RPMI7951 (cell line): ENCODE measurements at places on chromosomes 4 and X.
A peak's percentile ranks its signal among the peaks of the same experiment; 100 is the strongest.

DNA sequence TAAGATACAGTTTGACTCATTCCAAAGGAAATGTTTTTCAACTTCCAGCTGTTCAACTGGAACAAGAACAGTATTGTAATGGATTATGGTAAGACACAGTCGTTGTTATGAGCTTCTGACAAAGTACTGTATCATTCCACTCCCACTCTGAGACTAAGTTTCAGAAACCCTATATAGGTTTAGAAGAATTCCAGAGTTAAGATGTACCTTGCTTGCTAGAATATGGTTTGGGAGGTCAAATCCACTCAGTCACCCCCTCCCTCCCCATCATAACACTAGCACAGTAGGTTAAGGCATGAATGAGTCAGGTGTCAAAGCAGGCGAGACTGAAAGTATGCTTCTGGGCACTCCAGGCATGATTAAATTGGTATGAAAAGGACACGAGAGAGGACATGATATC lies 339.7 kb downstream of the DMD start:
- no peak for DNase-seq

- DNase-seq, result no peak
Measured at GRCh38 chr4:141912831-141913230, 276.4 kb downstream of the IL15 start.

DNA sequence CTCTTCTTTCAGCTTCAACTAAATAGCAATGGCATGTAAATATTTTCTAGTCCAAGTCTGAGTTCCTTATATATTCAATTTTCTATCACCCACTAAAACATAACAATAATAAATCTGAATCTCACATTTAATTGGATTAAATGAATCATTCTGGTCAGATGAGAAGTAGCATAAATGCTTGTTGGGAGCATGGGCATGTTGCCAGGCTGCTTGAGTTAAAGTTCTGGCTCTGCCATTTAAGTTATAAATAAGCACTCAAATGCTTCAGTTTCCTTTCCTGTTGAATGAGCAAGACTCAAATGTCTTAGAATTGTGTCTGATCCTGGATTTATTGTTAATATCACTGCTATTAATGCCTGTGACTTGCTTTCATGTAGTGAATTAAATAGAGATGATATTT lies 496.3 kb downstream of the STPG2 start:
- no peak for DNase-seq

DNA sequence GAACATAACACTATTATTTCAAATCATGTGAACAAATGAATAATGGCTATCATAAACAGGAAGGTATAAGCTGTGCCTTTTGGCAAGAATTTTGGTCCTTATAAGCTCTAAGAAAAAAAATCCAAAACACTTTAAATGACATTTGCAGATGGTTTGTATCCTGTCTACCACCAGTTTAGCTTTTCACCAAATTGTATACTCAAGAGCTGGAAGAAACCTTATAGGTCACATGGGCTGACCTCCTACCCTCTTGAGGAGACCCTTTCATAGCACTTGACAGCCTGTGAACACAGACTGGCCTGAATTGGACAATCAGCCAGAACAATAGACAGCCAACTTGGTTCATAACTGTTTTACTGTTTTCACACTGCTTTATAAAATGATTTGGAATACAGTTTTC lies 24.3 kb downstream of the USP26 start:
- DNase-seq, result no peak

DNA sequence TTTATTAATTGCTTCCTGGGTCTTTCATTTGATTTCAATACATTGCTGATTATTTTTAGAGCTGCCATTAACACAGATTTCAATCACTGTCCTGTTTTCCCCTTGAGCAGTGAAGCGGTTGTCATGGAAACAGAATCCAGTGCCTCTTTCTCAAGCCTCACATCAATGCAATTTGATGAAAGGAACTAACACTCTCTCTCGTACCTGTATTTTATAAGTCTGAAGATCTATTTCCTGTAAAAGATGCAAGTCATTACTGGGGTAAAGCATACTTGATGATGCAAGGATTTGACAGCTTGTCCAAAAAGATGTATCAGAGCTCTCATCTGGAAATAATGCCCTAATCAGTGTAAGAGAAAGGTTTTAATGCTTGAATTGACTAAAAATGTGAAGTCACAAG lies 17.9 kb upstream of the GASK1B start:
- no peak for DNase-seq

DNA sequence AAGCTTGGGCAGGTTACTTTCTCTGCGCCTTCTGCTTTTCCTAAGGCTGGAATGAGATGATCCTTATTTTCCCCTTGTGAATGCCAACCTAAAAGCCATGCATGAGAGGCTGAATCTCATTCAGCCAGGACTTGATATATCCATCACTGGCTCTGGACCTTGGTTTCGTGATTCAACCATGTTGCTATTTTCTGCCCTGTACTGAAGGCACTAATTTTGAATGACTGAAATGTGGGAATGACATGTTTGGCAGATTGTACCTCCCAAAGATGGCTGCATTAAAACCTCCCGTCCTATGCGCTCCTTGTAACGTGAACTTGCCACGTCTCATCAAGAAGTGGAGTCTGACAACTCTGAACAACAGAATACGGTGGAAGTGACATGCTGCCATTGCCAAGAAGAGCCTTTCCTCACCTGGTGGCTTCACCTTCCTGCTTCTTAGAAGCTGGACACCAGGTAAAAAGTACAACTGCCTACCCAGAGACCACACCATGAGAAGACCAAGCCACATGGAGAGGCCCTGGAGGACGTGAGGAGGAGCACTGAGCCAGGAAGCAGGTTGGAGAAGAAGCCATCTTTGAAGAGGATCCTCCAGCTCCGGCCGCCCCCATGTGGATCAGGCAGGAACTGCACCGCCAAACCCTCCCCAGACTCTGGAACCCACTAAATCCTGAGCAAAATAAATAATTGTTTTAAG lies 174.5 kb downstream of the NSUN7 start:
- peak; percentile 52 for DNase-seq

DNA sequence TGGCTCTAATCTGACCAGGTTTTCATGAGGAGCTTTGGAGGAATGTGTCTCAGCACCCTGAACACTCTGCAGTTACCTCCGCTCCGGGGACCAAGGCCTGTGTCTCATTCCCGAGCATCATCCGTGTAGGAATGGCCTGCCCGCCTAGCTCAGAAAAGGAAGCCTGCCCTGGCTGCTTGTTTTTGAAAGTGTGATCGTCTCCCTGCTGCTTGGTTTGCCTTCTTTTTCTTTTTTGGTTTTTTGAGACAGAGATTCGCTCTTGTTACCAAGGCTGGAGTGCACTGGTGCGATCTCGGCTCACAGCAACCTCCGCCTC lies 73.3 kb downstream of the CRLF2 start:
- DNase-seq, result no peak

DNA sequence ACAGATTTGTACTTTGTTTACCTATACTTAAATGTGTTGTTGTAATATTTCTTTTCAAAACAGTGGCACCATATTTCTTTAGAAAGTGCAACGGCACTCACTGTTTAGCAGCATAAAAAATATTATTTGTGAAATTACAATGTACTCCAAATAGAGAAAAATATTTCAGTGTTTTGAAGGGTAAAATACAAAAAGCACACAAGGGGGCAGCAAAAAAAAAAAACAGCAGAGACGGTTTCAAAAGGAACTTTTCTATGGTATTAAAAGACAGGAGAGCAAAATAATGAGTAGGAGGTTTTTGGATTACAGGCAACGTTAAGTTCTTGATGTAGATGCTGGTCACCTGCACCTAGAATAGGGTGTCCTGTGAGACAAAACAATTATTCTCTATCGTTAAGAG lies 2.0 kb downstream of the NUDT11 start:
- no peak for DNase-seq

DNA sequence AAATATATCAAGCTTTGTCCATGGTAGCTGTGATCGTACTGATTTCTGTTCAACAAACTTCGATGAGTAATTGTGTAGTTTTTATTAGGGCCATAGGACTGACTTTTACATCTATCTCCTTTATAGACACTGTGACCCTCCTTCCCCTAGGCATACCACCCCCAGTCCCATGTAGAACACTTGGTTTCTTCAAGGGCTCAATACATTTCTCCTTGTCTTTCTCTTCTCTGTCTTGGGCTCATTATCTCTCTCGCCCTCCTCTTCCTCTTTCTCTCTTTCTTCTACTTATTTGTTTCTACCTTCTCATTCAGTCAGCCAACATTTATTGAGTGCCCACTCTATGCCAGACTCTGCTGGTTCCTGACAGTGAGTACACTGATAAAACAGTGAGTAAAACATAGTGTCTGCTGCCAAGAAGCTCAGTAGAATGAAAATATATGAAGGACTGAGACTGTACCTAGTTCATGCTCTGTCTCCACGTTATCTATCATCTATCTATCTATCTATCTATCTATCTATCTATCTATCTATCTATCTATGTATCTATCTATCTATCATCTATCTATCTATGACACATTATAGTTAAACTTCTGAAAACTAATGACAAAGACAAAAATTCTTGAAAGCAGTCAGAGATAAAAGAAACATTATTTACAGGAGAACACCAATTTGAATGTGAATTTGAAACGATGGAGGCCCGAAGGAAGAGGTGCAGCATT lies 122.8 kb downstream of the RBMX2 start:
- no peak for DNase-seq

GRCh38 chrX:154396973-154397887 lies 947 bp upstream of the RPL10 start:
- DNase-seq, result peak; percentile 64

GRCh38 chrX:23435108-23435507 lies 100.5 kb downstream of the PTCHD1 start:
- DNase-seq, result peak; percentile 63

DNA sequence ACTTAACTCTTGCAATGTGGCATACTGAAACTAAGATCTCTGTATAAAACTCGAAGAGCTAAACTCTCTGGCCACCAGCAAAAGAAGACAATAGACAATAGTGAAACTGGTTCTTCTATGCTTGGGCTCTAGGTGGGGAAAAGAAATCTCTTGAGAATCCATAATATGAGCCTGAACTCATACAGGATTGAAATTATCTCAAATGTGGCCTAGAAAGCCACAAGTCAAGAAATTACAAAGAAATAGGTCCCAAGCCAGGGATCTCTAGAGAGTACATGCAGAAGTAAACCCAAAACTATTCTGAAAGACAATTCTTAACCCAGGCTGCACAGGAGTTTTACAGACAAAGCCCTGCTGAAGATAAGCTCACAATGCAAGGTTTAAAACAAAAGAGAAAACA lies 127.4 kb downstream of the ANAPC10 start:
- DNase-seq, result no peak

- no peak for DNase-seq
Measured at GRCh38 chr4:99855678-99856077, 38.5 kb downstream of the LAMTOR3 start.

GRCh38 chr4:117137145-117137544 lies 51.8 kb upstream of the TRAM1L1 start:
- DNase-seq, result peak; percentile 87

DNA sequence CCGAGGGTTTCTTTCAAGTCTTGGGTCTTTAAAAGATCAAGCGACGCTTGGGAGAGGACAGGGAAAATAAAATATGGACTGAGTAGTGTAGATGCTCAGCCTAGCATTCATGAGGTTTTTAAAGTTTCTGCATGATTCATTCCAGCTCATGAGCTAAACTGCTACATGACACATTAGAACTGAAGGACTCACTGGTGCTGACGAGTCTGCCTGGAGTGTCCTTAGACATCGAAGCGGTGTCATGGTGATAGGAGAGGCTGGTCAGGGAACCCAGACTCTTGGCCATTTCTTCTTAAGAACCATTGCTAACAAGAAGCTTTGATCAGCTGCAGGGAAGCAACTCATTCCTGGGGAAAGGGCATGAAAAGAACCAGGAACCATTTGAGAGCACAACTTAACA lies 158.6 kb downstream of the TRIML1 start:
- DNase-seq, result peak; percentile 9

DNA sequence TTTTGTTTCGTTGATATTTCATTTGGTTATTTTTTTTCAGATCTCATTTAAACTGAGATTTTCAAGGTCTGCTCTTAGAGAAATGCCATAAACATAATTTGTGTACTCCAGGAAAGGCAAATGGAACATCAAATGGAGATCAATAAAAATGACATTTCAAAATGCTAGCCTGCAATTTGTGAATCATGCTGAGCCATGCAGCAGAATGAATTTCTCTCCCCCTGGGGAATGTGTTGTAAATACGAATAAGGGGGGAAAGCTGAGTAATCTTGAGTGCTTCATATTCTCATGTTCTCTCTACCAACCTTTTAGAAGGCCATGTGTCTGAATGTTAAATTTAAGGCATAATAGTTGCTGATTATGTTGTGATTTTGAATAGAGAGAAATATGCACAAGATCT lies 7.8 kb downstream of the ZCCHC4 start:
- peak; percentile 31 for DNase-seq

- DNase-seq, result peak; percentile 78
Measured at GRCh38 chrX:19887911-19888879, 795 bp upstream of the SH3KBP1 start.

GRCh38 chr4:102685768-102686167 lies 75.0 kb downstream of the MANBA start:
- DNase-seq, result no peak

DNA sequence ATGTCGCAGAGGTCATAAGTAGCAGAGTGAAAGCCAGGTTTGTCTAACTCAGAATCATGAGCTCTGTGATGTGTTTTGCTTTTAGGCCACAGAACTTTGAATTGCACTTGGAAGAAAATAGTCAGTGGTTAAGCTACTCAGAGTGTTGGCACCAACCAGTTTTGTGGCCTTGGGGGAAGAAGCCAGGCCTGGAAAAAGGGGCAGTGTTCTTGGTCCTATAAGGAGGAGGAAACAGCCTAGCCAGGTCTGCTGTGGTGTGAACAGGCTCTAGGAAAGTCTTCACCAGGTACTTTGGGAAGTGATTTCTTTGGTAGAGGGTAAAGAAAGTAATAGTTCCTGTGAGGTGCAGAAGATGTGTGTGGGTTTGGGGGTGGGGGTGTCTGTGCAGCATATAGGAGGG lies 49.2 kb downstream of the FHIP1A start:
- no peak for DNase-seq

- peak; percentile 69 for DNase-seq
Measured at GRCh38 chr4:156475322-156475721, 496.3 kb downstream of the PDGFC start.

GRCh38 chr4:137621056-137621455 lies 88.8 kb upstream of the PCDH18 start:
- no peak for DNase-seq

DNA sequence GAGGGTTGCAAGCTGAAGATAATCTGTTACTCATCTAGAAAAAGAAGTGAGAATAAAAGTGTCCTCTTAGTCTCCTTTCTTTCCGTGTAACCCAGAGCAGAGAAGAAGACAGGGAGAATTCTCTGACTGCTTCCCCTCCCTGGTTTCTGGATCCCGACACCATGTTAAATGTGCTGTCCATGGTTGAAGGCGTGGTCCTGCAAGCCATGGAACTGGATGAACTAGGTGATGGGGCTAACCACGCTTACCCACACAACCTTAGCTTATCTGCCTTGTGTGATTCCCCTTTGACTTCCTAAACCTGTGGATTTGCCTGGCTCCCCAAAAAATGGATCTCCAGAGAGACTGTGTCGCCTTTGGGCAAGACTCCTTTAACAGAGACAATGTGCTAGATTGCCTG lies 907.6 kb downstream of the FSTL5 start:
- DNase-seq, result no peak

DNA sequence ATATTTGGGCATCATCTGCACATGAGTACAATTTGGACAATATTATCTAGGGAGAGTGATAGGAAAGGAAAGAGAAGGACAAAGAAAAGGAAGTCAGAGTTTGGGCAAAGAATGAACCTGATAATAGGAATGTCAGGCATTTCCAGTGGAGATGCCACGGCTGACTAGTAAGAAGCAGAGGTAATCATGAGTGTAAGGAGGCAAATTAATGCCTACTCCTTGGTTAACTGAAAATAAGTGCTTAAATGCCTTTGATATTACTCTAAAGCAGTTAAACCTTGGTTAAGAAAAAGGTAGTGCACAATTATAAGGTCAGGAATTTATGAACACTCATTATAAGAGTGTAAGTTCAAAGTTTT lies 99.2 kb upstream of the DDIT4L start:
- no peak for DNase-seq
